M059J (cell line): ENCODE measurements at places on chromosomes 3 and 15. TPM values are rescaled to one million over a fixed set of nuclear protein-coding genes. Genes with fewer than 3 reads are reported as not detected.

- DNase-seq, result no peak
Observed at GRCh38 chr3:123805504-123805903, 78.6 kb downstream of the MYLK start.

- DNase-seq, result peak; percentile 28
Observed at GRCh38 chr3:195542316-195542697, 818 bp downstream of the PPP1R2 start.

- DNase-seq, result peak; percentile 56
Observed at GRCh38 chr3:141255846-141256261, 24.2 kb downstream of the PXYLP1 start.

Gene GOLGA6B
- total RNA-seq, result not detected in 2 replicates

- DNase-seq, result no peak
Observed at GRCh38 chr3:128328546-128329458, 137.9 kb downstream of the DNAJB8 start.

Gene OCA2
- not detected in 2 replicates for total RNA-seq

GRCh38 chr15:80584973-80585525 lies 110.1 kb upstream of the ABHD17C start:
- no peak for DNase-seq

GRCh38 chr15:80974914-80975313 lies 14.7 kb downstream of the MESD start:
- DNase-seq, result no peak

DNA sequence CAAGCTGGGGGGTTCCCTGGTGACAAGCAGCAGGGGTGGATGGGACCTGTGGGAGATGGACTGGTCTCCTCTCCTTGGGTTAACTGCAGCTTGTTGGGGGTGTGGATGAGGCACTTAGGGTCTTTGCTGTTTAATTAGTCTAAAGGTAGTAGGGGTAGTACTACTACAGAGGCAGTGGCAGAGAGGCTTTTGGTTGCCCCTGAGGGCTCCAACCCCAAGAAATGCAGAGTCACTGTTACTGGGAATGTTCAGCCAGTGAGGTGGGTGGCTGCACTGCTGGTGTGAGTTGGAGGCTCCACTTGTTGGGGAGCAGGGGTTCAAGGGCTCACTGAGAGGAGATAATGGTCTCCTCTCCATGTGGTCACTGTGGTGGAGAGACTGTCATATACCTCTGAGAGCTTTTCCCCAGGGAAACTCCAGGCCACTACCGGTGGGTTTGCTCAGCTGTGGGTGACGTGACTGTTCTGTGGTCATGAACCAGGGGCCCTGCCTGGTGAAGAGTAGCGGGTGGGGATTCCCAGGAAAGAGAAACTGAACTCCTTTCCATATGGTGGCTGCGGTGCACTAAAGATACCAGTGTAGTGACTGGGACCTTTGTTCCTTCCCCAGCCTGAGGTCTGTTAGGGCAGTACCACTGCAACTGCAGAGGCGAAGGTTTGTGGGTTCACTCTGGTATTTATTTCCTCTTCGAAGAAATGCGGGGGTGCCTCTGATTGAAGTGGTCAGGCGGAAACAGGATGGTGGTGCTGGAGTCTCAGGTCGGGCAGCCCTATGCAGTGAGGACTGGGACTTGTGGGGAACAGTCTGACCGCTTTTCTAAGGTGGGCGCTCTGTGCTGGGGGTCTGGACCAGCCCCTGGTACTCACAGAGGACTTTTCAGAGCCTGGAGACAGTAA lies 68.9 kb upstream of the TNFSF10 start:
- peak; percentile 73 for DNase-seq

DNA sequence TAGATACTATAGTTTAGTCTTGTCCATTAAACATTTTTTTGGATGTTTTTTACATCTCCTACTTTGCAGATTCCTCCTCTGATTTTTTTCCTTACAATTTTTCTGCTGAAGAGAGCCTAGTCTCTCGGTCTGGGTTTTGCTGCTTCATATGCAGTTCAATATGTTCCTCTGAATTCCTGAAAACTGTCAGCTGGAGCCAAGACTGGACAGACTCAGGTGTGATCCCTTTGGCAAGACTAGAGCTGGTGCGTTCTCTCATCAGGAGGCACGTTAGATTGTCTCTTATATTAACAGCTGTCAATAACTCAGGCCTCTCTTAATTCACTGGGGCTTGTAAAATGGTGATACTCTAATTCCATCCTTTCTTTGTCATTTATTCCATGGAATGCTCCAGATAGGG lies 13.4 kb upstream of the GHRL start:
- DNase-seq, result no peak

DNA sequence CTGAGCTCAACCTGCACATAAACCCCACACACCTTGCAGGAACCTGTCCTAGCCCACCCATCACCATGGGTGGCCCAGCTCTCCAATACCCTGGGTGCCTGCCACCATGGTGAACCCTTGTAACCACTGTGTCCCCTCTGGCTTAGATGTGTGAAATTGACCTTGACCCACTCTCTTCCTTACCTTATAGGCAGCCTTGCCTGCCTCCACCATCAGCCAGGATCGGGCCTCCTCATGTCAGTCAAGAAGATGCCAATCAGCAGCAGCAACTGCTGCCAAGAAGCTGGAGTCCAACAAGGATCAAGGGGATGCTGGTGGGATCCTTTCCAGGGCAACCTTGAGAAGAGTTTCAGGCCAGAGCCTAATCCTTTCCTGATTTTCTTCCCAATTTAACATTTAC lies 8.8 kb upstream of the CYP11A1 start:
- DNase-seq, result no peak

Gene HIGD2B
- 0.20 TPM in 1 of 2 replicates, not detected in the other for total RNA-seq

GRCh38 chr3:186067360-186068242 lies 41.3 kb downstream of the ETV5 start:
- no peak for DNase-seq

DNA sequence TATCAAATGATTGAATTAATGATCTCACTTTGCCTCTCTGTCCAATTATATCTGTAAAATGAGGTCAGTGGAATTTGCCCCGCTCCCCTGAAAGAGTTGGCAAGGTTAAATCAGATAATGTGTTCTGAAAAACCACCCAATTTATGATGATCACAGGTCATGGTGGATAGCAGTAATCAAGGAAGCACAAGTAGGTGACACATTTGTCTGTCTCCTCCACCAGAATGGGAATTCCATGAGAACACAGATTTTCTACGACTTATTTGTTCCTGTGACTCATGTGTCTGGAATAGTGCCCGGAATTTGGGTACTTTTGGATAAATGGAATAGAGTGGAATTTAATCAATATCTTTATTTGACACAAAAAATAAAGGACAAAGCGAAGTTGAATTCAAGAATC lies 220.9 kb upstream of the SUCLG2 start:
- peak; percentile 32 for DNase-seq

Gene SUSD5
- total RNA-seq, result 0.44 and 0.98 TPM in 2 replicates

DNA sequence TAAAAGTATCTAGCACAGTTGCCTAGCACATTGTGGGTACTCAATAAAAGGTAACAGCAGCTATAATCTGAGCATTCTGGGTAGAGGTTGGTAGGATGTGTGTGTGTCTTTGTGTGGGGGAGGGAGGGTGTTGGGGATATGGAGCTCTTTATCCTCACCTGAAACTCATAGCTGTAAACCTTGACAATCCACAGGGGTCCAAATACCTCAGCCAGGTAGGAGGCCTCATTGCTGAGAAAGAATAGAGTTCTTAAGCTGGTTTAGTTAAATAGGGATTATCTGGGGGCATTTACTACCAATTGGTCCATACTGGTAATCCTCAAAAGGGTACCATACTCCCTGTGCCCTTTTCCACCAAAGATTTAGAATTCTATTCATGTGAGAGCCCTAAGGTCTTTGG lies 3.9 kb downstream of the SERF2 start:
- no peak for DNase-seq

DNA sequence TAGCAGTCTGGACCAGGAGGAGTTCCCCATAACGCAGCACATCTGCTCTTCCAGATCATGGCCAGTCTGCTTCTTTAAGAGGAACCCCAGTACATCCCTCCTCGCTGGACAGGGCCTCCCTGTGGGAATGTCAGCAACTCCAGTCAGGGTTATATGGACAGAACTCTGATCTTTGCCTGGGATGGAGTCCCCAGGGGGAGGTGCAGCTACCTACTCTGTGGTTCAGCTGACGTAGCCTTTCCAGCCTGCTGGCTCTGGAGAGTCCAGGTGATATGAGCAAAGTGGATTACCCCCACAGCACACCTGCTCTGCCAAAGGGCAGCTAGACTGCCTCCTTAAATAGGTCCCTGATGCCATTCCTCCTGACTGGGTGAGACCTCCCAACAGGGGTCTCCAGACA lies 417.1 kb upstream of the EPHA3 start:
- no peak for DNase-seq
